ENCODE measurements at places on chromosomes 13 and 19.

DNA sequence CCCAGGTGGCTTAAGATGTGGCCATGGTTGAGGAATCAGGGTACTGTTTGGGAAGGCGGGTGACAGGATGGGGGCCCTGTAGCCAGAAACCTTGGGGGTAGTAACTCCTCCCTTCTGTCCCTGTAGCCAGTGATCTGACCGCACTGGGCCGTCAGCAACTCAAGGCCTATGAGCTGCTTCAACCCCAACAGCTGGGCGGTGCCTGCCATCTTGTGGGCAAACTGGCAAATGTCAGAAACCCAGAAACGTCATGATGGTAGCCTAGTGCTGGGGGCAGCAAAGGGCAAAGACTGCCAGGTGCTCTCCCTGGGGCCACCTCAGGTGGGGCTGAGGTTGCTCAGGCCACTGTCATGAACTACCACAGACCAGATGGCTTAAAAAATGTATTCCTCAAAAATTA lies 3.5 kb downstream of the COPE start:
- DNase-seq: peak; percentile 44

DNA sequence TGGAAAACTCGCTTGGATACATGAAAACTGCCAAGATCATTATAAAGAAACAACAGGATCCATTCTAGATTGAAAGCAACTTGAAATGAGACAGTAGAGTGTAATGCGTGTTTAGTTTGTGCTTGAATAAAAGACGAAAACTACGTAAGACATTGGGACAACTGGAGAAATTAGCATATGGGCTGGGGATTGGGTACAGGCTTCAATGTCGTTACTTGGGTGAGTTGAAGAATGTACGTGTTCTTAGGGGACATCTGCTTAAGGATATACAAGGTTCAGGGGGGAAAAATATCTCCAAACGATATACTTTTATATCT lies 471 bp upstream of the ERVK3-1 start:
- no peak for DNase-seq

GRCh38 chr19:23993440-23993839 lies 78.8 kb downstream of the ZNF726 start:
- DNase-seq: no peak

- no peak for DNase-seq
These were observed 829 bp upstream of the ATCAY start for GRCh38 chr19:3879656-3880055.

DNA sequence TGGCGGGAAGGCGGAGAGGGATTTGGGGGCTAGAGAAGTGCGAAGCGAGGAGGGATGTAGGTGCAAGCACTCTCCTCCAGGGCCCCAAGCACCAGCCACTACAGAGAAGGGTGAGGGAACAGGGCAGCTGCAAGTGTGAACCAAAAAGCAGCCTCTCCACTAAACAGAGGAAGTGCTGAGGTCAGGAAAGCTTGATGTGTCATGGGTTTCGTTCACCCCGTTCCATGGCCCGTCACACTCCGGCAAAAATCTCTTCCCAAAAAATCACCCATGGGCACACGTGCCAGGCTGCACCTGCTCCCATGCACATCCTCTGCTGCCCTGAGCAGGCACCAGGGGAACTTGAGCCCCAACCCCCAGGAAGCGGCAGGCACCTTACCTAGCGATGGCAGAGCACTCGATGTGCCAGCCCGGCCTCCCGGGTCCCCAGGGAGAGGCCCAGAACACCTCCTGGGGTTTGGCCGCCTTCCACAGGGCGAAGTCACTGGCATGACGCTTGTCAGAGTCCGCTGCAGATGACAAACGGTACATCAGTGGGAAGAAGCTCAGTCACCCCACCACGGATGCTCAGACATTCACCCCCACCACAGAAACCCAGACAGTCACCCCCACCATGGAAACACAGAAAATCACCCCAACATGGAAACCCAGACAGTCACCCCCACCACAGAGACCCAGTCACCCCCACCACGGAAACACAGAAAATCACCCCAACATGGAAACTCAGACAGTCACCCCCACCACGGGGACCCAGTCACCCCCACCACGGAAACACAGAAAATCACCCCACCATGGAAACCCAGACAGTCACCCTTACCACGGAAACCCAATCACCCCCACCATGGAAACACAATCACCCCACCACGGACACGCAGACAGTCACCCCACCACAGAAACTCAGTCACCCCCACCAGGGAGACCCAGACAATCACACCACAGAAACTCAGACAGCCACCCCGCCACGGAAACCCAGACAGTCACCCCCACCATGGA lies 29.0 kb downstream of the CARS2 start:
- DNase-seq: no peak

- no peak for DNase-seq
These were observed 12.9 kb upstream of the LYPD3 start for GRCh38 chr19:43478323-43478722.

DNA sequence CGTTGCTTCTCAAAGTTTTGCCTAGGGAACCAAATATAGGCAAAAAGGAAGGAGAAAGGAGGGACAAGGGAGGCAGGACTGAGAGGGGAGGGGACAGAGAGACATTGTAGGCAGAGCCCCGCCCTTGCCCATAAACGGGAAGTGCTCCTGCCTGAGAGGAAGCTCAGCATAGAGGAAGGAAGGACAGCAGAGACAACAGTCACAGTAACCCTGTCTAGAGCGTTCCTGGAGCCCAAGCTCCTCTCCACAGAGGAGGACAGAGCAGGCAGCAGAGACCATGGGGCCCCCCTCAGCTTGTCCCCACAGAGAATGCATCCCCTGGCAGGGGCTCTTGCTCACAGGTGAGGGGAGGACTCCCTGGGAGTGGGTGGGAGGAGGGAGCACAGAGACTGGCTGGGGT lies at the start of gene CEACAM21:
CEACAM21 (plus strand) TSS at position 169 of the 400 bp plus-strand sequence; CDS start at position 278, 109 bp downstream.
- DNase-seq: no peak

DNA sequence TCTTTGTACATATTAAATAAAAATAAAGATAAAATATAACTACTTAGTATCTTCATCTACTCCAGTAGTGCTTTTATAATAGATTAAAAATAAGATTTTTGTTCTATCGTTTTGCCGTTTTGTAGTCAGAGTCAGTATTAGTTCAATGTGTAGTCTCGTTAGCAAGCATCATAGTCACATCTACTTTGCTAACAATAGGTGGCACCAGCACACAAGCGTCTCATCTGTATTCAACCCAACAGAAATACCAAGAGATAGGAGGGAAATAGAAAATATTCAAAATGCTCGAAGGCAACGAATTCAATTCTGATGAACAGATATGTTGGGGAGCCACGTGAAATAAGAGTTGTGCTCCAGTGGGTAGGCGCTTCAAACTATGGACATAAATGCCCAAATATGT lies 21.4 kb upstream of the MICU2 start:
- peak; percentile 28 for DNase-seq

GRCh38 chr13:44906230-44906629 lies 83.0 kb downstream of the NUFIP1 start:
- no peak for DNase-seq

GRCh38 chr19:44809577-44810233 lies 802 bp downstream of the BCAM start:
- DNase-seq: no peak

DNA sequence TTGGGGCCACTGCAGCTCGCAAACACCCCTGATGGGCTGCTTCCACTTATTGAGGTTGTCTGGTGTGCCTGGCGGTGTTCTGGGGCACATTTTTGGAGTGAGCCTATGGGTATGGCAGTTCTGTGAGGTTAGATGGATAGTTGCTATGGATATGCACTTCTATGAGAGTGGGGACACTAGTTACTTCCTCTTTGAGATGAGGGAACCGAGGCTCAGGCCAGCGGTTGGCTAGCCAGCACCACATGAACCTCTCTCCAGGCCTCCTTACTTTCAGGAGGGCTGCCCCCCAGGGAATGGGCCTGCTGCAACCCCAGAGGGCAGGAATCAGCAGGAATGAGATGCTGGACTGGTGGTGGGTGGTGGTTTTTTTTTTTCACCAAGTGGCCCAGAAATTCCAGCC lies 13.5 kb upstream of the PRR19 start:
- no peak for DNase-seq

DNA sequence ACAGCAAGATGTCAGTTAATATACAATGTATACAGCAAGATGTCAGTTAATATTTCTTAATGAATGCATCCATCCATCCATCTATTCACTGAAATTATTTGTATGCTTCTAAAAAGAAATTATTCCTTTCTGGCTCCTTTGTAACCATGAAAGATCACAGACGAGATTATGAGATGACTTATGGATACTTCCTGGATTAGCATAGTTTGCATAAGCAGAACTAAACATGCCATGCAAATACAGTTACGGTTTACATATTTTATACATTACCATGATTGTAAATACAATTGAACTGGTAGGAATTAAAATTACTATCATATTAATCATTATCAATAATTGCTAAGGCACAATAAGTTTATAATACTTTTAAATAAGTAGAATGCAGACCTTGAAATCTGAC lies 32.7 kb downstream of the NALCN start:
- DNase-seq: no peak

DNA sequence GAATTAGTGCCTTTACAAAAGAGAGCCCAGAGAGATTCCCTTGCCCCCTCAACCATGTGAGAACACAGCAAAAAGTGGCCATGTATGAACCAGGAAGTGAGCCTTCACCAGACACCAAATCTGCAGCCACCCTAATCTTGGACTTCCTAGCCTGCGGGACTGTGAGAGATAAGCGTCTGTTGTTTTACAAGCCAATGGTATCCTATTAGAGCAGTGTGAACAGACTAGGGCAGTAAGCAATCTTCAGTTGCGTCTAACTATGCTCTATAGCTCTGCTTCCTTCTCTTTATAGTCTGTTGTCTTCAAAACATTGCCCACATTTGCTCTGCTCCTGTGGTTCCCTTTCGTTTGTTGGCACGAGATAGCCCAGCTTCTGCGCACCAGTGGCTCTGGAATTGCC lies 109.5 kb upstream of the FNDC3A start:
- no peak for DNase-seq

DNA sequence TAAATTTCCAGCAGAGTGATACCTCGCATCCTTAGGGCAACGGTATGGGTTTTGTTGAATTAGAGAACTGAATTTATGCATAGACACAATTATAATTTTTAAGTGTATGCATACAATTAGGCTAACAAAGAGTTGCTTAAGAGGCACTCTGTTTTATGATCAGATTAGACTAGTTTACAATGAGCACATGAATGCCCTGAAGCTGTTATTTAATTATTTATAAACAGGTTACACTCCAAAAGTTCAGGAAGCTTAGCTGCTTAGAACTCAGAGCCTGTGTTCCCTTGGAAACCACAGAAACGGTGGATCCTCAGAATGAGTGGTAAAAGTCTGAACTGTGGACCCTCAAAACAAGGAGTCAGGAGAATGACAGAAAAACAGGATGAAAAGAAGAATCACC lies 72.5 kb upstream of the FBXL3 start:
- DNase-seq: peak; percentile 42

DNA sequence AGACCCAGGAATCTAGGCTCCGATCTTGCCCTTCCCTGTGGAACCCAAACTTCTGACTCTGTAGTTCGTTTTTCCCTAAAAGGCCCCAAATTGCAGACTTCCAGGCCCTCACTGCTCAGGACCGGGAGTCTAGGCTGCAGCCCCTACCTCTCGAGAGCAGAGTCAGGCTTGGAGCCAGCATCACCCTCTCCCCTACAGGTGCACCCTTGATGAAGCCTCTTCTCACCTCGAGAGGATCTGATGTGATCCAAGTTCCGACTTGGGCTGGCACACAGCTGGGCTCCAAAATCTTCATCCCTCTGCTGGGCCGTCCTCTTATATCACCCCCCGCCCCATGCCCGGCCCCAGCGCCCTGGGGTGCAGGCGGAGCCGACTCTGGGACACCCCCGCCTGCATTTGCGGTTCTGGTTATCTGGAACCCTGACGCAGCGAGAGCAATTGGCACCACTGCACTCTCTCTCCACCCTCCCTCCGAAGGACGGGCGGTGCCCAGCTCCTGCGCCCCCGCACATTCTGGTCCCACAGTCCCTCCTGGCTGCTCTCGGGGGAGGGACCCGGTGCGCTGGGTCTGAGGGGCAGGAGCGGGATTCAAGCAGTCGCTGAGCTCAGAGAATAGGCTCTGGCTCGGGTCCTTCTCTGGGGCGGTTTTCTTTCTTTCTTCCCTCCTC lies at the start of gene KLK7:
KLK7 (minus strand) TSS at position 293 of the 668 bp plus-strand sequence. CDS start 1,518 bp downstream, outside the sequence.
- no peak for DNase-seq

GRCh38 chr19:33905473-33905936 lies 108.8 kb downstream of the KCTD15 start:
- DNase-seq: no peak

DNA sequence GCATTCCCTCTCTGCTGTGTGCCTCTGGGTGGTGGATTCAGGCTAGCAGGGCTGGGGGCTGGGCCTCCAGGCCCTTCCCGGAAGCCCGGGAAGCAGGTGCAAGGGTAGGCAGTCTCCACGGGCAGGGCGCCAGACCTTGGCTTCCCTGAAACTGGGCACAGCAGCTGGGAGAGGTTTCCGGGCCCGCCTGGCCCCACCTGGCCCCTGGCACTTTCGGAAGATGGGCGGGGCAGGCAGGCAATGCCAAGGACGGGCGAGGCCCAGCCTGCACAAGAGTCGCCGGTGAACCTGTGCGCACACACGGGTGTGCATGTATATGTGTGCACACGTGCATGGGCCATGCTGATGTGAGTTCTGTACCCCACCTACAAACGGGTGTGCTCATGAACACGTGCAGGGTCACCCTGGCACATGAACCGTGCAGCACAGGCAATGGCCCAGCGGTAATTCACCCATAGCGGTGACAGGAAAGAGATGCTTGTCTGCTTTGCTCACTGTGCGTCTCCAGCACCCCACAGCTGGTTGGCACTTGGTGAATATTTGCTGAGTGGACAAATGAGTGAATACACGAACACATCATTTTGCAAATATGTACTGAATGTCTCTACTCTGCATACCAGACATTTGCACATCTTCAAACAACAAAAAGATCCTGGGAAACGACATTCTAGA lies 15.3 kb downstream of the GADD45B start:
- no peak for DNase-seq

DNA sequence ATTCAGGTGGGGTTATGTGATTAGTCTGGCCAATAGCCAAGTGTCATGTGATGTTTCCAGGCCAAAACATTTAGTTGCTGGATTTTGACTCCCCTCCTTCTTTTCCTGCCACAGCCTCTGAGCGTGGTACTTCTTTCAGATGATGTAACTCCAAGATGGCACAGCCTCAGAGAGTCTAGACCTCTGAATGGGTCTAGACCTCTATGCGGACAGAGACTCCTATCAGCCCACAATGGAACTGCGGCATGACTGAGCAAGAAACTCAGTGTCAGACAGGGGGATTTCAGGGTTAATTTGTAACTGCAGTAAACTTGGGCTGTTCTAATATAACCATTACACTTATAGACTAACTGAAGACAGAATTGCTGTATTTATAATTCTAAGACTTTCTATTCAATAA lies 42.6 kb upstream of the ZDHHC20 start:
- DNase-seq: no peak

DNA sequence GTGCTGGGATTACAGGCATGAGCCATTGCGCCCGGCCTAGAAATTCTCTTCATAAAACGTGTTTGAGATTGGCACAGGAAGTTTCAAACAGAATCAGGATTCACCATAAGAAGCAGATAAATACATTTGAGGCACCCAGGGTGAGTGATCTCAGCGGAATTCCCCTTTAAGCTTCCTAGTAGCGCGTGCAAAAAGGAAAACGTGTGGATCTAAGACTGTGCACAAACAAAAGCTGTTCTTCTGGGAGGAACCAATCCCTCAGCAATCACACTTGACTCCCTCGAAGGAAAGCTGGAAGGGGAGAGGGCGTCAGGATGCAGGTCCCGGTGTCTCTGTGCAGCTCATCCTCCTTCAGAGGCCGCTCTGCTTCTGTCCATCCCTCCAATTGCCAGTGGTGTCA lies 15.5 kb downstream of the MCF2L start:
- no peak for DNase-seq

Data from HAP-1 (cell line).